Foreskin fibroblast (primary cell): ENCODE measurements at places on chromosomes 3 and 15.
A peak's percentile ranks its signal among the peaks of the same experiment; 100 is the strongest.

DNA sequence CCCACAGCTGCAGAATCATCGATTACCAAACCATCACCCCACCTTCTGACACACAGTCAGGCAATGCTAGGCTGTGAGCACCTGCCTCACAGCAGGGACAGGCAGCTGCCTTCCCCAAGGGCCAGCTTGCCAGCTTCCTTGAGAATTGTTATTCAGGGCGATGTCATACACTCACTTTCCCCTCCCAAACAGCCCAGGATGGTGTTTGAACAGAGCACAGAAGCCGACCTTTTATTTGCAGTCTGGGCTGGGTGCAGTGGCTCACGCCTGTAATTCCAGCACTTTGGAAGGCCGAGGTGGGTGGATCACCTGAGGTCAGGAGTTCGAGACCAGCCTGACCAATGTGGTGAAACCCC is 84.5 kb upstream of the HERC1 start:
- no peak for DNase-seq

- no peak for DNase-seq
These were observed 104.2 kb downstream of the AGBL1 start for GRCh38 chr15:86183596-86184491.

DNA sequence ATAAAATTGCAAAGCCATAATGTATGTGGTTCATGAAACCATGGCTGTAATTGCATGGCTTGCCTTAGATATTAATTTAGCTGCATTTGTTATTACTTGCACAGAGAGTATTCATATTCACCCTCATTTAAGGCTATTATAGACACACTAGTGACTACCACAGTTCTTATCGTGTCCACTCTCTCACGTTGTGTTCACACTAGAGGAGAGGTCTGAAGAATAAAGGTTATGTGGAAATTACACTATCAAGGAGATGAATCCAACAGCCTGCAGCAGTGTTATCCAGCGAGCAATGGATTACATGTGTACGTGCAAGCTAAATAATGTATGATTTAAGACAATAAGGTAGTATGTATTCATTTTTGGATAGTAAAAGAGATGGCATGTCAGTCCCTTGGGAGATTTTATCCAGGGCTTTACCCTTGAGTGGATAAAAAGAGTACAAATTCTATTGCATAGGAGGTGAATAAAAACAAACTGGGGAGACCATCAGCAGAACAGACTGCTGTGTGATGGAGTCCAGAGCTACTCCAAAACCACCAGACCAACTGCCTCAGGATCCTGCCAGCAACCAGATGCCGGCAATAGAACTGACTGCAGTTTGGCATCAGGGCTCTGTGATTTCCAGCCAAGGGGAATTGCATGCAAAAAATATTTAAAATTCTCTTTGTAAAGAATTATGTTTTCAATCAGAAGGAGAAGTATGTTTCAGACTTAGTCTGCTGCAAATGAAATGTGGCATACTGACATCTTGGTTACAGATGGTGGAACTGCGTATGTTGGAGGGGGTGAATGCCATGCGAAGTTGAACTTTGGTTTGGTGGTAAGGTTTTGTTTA is 146.6 kb downstream of the RBMS3 start:
- DNase-seq = peak; percentile 57

DNA sequence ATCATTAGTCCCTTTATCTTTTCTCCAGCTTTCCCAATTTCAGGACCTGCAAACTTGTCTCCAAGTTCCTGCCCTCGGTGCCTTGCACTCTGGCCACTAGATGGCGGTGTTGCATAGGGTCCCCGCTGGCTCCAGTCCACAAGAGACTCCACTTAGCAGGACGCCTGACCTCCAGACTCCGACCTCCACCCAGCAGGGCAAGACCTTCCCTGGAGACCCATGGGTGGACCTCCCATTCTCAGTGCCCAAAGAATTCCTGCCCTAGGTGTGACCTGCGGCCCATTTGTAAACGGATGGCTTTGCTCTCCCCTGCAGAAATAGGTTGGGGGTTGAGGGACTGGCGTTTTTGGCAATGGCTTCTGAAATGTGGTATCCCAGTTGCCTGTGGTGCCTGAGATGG is 82.6 kb downstream of the LSM3 start:
- DNase-seq = peak; percentile 90

GRCh38 chr15:81859737-81860516 is 185.9 kb downstream of the MEX3B start:
- no peak for DNase-seq

- DNase-seq = peak; percentile 86
These were observed 66.7 kb downstream of the FILIP1L start for GRCh38 chr3:100047455-100048141.

DNA sequence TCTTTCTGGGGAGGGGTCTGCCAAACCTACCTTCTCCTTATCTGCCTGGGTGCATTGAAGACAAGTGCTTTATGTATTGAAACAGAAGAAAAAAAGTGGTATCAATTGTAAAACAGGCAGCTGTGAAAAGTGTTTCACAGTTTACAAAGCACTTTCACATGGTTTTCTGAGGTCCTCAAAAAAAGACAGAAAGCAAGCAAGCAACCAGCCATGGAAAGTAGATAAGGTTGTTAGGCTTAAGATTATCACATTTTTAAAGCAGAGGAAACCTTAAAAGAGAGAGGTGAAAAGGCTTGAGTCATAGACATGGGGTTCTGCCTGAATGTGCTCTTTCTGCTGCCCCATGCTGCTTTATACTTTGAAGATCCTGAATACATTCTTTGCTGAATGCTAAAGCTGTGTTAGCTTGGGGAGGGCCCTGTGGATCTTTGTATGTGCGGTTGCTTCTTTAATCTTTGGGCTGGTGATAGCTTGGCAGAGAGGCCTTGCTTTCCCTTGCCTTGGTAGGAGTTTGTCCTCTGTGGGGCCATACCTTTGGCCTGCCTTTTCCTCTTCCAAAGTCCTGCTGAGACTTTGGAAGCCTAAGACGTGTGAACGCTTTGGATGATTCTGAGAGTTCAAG is 2.6 kb downstream of the SMAD3 start:
- no peak for DNase-seq

DNA sequence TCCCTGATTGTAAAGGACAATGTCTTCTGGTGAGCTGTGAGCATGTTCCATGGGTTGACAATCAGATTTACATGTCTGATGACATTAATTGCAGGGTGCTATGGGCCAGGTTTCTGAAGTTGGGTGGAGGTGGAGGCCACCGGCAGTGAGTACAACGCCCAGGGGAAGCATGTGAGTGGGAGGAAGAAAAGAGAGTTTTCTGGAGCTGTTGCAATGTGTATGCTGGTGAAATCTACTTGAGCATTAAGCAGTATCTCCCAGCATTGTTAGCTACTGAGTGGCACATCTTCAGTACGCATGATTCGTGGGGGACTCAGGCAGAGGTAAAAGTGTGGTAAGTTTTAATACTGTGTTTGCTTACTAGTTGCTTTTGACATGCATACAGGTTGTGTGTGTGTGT is 26.6 kb downstream of the TMEM45A start:
- no peak for DNase-seq

DNA sequence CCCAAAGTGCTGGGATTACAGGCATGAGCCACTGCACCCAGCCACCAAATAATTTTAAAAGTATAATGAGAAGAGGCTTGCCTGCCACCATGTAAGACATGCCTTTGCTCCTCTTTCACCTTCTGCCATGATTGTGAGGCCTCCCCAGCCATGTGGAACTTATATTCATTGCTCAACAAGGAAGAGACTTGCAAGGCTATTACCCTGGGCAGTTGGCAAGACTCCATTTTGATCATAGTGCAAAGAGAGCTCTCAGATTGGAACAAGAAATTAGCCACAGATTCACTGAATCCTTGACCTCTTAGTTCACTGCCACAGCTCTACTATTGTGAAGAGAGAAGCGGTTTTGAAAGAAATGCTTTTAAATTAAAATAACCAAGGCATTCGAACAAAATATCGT is 6.1 kb downstream of the SCAP start:
- peak; percentile 49 for DNase-seq

DNA sequence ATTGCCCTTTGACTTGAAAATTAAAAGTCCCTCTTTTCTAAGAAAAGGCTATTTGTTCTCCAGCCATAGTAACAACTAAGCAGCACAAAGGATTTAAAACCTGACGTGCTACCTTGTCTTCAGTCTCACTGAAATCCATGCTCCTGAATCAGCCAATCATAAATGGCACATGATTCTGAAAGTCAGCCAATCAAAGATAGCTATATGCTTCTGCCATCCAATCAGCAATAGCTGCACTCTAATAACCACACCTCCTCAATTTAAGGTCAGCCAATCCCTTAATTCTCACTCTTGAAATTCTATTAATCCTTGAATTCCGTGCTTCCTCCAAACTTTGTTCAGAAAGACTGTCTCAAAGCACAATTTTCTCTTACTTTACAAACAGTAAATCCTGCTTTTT is 53.5 kb upstream of the ACAN start:
- DNase-seq = no peak

DNA sequence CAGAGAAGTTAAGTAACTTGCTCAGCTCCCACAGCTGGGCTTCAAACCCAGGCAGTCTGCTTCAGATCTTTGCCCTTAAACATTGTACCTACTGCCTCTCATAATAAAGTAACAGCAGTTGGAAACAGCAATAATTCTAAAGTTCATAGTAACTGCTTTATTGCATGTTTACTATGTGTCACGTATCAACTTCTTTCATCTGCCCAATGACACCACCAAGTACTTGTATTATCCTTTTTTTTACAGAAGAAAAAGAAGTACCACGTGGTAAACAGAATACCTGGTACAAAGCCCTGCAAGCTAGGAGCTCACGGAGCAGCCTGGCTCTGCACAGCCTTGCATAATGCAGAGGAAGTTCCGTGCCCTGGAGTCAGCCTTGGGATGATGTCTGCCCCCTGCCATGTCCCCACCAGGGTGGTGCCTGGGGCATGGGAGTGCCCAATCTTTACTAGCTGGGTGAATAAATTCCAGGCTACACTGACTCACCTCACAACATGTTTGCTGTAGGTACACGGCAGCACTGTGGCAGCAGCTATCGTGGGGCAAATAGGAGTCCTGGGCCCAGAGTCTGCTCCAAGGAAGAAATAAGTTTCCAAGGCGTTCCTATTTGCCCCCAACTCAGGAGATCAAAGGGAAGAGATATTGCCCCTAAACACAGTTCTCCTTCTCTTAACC is 77.2 kb downstream of the LDHAL6B start:
- DNase-seq = no peak

DNA sequence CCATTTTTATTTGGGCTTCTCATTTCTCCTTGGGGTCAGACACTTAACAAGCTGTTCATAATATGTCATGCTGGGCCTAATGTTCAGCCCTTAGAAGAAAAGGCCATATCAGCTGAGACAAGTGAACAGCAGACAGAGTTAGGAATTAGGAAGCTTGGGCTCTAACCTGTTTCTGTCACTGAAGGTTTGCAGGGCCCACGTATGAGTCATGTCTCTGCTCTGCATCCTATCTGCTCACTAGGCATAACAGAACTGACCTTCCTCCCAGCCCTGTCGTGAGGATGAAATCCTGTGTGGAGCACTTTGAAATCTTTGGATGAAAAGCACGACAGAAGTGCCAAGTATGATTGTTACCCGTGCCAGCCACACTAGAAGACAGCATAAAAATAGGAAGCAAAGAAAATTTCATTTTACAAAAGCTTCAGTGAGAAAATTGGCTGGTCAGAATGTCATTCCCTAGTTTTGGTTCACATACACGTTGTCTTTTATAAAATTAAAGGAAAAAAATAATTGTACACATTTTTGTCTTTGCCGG is 26.5 kb upstream of the CD47 start:
- DNase-seq = peak; percentile 57

- DNase-seq = no peak
These were observed 8.3 kb downstream of the CD200R1 start for GRCh38 chr3:112966633-112967032.

DNA sequence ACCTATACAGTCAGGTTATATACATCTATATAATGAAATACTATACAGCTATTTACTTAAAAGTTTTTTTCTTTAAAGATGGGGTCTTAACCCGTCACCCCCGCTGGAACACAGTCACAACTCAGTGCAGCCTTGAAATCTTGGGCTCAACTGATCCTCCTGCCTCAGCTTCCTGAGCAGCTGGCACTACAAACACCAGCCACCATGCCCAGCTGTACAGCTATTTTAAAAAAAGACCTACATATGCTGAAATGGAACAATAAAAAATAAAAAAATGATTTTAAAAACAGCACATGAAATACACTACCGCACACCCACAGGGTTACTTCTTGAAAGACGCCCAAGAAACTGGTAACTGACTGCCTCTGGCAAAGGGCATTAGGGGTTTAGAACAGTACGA is 3.8 kb downstream of the NCBP2 start:
- no peak for DNase-seq

DNA sequence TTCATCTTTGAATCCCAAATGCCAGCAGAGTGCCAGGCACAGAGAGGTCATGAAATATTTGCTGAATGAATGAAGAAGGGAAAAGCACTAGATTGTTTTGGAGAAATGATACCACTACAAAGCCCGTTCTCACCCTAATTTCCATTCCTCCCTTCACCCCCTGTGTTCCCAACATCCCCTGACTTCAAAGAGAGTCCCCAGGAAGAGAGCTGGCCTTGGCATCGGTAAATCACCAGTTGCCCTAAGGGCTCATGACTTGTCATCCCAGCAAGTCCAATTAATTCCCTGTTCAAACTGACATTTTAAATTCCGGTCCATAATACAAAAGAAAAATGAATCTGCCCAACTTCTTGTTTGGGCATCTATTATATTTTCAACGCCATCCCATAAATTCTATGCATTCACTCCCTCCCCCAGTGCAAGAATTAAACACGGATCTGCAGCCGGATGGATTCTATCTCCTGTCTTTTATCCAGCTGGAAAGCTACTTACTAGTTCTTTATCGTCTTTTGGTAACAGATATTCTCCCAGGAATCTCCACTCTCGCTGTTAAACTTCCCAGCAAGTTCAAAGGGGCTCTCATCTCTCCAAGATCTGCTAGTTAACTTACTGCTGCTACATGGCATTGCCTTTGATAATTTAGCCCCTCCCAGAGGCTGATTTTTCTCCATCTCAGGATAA is 63.9 kb upstream of the TSC22D2 start:
- no peak for DNase-seq
